ENCODE measurements at places on chromosomes 16 and 17.

DNA sequence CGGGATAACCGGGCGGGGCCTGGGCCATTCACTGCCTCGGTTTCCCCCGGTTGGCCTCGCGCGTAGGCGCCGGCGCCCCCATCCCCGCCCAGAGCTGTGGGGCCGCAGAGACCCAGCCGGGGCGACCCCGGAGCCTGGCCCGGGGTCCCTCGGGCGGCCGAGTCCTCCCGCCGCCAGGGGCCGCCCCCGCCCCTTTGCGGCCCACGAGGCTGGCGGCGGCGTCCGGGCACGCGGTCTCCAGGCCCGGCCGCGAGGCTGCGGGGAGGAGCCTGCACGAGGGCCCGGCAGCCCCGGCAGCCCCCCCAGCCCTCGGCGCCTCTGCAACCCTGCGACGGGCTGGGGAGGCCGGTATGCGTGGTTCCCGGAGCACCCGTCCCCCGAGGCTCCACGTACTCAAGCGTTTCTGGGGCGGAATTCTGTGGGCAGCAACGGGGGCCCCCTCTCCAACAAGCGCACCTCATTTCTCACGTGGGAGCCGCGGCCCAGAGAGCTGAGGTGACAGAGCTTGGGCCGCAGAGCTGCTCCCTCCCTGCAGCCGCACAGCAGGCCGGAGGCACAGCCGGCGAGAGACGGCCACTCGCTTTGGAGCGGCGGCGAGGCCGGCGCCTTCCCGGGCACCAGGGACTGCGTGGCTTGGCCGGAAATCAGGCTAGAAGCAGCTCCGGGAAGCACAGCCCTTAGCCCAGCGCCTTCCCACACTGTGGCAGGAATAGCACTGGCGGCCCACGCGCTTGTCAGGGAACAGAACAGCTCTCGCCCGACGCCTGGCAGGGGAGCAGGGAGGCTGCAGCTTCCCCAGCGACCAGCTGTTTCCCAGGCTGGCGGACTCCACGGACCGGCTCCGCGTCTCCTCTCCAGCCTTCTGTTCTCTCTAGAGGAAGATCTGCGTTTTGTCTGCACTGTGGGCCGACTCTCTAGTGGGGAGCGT lies 867 bp upstream of the LIMD2 start:
- no peak for DNase-seq

DNA sequence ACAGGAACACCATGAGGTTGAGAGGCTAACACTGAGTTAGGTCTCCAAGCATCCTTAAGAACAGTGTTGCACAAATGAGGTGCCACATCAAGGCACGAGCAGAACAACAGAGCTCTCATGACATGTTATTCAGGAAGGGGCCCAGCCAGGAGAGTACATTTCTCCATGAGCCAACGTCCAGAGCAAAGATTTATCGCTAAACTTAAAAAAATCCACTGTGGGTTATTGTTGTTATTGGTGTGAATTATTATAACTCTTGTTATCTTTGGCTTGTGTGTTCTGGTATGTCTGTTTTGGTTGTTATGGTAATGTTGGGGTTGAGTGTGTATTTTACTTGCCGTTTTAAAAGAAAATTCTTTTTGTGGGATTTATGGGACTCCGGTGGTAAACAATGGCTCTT lies 68.9 kb upstream of the MSI2 start:
- no peak for DNase-seq

DNA sequence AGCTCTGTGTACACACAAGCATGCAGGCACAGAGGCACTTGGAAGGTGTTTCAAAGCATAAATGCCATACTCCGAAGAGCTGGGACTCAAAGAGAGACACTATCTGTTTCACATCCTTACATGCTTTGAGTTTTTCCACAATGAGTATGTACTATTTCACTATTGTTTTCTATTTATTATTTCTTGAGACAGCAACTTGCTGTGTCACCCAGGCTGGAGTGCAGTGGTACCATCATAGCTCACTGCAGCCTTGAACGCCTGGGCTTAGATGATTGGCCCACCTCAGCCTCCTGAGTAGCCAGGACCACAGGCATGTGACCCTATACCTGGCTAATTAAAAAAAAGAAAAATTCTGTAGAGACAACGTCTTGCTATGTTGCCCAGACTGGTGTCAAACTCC lies 31.6 kb downstream of the CYB5D2 start:
- DNase-seq: no peak

- DNase-seq: no peak
Measured at GRCh38 chr17:55186937-55187770, 77.6 kb upstream of the HLF start.

- DNase-seq: no peak
Measured at GRCh38 chr16:4623593-4623992, 1.0 kb upstream of the MGRN1 start.

- no peak for DNase-seq
Measured at GRCh38 chr16:3214904-3215600, 19.9 kb downstream of the ZNF200 start.

DNA sequence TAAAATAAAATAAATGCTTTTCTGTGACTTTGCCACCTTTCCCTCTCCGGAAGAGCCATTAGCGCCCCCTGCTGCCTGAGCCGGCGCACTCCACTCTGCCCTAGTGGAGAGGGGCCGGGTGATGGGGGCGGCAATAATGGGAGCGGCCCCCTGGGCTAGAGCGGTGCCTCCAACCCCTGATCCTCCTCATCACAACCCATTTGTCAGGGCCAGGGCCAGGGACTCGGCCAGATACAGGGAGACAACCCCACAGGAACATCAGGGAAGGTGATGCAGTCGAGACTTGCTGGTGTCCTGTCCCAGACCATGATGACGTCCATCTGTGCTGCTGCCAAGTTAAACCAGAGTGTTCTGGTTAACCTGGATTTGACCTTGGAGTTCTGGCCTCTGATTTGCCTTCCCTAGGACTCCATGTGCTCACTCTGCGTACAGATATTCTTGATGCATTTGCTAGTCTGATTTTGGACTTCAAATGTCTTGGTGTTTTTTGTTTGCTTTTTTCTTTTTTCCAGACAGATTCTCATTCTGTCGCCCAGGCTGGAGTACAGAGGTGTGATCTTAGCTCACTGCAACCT lies 46.1 kb upstream of the BPTF start:
- no peak for DNase-seq

GRCh38 chr16:1757714-1758461 lies 13.5 kb downstream of the NME3 start:
- DNase-seq: no peak

DNA sequence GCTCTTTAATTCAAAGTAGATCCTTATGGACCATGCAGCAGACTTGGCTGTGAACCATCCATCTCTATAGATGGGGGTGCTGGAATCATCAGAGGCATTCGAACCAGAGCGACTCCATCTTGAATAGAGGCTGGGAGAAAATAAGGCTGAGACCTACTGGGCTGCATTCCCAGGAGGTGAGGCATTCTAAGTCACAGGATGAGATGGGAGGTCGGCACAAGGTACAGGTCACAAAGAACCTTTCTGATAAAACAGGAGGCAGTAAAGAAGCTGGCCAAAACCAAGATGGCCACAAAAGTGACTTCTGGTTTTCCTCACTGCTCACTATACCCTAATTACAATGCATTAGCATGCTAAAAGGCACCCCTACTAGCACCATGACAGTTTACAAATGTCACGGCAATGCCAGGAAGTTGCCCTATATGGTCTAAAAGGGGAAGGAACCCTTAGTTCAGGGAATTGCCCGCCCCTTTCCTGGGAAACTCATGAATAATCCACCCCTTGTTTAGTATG lies 89.2 kb upstream of the BRD7 start:
- no peak for DNase-seq

- DNase-seq: no peak
Measured at GRCh38 chr16:68299571-68300453, 10.9 kb downstream of the SLC7A6OS start.

DNA sequence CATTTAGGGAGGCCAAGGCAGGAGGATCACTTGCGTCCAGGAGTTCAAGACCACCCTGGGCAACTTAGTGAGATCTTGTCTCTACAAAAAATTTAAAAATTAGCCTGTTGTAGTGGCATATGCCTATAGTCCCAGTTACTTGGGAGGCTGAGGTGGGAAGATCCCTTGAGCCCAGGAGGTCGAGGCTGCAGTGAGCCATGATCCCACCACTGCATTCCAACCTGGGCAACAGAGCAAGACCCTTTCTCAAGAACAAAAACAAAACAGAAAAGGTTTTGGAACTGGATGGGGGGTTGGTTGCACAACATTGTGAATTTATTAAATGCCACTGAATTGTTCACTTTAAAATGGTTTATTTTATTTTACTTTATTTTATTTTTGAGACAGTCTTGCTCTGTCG lies 21.2 kb downstream of the PLXDC1 start:
- DNase-seq: no peak

- DNase-seq: no peak
Measured at GRCh38 chr16:89105599-89106151, 12.0 kb downstream of the ACSF3 start.

DNA sequence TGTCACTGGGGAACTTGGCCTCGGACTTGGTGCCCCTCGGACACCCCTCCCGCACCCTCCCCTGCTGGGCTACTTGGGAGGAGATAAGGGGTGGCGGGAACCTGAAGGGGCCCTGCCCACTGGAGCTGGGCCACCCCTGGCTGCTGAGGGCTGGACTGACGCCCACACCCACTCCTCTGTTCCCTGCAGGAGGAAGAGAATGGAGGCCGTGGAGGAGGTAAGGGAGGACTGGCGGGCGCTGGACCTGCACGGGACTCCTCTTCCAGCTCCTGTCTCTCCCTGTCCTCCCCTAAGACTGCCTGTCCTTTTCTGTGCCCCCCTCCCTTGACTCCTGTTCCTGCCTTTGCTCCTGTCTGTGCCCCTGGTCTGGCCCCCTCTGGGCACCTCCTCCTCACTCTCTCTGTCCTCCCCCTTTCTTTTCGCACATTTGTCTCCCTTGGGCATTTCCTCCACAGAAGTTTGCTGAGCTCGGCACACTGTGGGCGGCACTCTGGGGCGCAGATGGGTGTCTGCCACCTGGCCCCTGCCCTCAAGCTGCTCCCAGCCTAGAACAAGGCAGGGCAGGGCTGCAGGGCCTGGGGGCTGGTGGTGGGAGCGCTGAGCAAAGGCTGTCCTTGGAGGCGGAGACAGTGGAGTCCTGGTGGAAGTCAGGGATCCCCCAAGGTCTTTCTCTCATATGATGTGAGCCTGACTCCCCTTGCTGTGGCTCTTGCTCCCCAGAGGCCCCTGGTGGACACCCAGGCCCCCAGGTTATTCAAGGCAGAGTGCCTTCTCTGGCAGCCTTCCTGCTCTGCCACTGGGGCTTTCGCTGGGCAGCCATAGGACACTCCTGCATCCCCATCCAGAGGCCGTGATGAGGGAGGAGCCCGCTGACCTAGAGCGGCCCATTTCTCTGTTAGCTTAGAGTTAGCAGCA lies 32.7 kb downstream of the ARHGAP23 start:
- no peak for DNase-seq

Measured in AG09309 (cell line).